Left cardiac atrium (tissue), 4 donors: ENCODE measurements at places on chromosomes 12 and 14. TPM values are rescaled to one million over a fixed set of nuclear protein-coding genes. Genes with fewer than 3 reads are reported as not detected.

DNA sequence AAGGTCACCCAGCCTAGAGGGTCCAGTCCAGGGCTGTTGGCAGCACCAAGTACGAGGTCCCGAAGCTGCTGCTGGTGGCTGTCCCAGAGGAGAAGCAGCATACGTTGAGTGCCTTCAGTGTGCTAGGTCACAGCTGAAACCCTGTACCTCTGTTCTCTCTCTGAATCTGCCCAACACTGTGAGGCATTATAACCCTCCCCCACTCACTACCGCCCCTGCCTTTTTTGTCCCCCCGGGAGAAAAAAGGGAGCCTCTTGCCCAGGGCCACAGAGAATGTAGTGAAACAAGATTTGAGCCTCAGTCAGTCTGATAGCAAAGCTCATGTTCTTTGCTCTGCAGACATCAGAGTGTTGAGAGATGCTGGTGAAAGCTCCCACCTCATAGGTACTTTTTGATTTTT, 53.4 kb downstream of the PPP2R5C start:
- no peak for DNase-seq

Gene LTB4R2
- total RNA-seq, result 2.8 TPM

- DNase-seq, result no peak
Observed at GRCh38 chr12:41008472-41008871, 179.6 kb upstream of the PDZRN4 start.

DNA sequence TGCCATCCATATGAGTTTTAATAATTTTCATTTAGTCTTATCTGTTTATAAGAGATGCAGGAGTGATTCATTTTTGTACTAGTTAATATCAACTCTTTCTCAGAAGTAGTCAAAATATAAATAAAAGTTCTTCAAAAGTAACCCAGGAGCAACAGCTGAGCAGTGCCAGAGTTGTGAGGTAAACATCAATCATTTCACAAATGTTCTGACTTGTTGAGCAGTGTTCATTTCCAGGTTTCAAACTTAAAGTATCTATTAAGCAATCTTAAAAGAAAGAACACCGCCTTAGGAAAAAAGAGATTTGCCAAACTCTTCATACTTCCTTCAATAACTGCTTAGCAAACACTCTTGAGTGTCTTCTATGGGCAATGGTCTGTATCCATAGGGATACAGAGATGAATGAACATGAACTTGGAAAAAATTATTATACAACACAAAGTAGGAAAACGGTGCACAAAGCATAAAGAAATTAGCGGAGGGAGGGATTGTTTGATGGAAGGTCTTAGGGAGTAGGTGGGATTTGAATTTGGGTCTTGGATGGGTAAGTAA, 41.9 kb upstream of the POC1B start:
- no peak for DNase-seq

DNA sequence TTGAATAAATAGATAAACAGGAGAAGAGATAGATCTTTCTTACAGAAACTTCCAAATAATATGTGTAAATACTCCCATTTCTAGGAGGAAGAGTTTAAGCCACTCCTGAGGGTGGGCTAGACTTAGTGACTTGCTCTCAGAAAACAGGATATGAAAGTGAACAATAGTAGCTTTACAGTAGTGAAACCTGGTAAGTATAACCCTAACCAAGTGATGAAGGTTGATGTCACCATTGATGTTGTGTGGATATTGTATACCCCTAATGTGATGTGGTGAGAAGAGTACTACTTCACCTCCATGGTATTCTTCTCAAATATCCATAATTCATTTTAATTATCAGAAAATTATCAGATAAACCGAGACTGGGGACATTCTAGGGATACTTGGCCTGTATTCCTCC, 20.9 kb downstream of the AKAP6 start:
- no peak for DNase-seq
